ENCODE measurements at places on chromosomes 4 and X. TPM values are rescaled to one million over a fixed set of nuclear protein-coding genes. Genes with fewer than 3 reads are reported as not detected.

Gene POU4F2
- not detected for polyA plus RNA-seq

Gene PASD1
- not detected for polyA plus RNA-seq

DNA sequence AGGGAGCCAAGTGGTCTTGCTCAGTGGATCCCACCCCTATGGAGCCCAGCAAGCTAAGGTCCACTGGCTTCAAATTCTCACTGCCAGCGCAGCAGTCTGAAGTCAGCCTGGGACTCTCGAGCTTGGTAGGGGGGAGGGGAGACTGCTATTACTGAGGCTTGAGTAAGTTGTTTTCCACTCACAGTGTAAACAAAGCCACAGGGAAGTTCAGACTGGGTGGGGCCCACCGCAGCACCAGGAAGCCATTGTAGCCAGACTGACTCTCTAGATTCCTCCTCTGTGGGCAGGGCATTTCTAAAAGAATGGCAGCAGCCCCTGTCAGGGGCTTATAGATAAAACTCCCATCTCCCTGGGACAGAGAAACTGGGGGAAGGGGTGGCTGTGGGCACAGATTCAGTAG is 721.0 kb upstream of the NDST4 start:
- DNase-seq: no peak

- DNase-seq: no peak
These were observed 4.3 kb upstream of the TLR6 start for GRCh38 chr4:38860788-38861424.

Gene ELK1
- polyA plus RNA-seq: 26.6 TPM

All from left renal pelvis (tissue), 4 donors.